ACHN (cell line): ENCODE measurements at places on chromosomes 13 and 19.

GRCh38 chr19:54412877-54413276, 2.4 kb upstream of the TTYH1 start:
- DNase-seq: no peak

DNA sequence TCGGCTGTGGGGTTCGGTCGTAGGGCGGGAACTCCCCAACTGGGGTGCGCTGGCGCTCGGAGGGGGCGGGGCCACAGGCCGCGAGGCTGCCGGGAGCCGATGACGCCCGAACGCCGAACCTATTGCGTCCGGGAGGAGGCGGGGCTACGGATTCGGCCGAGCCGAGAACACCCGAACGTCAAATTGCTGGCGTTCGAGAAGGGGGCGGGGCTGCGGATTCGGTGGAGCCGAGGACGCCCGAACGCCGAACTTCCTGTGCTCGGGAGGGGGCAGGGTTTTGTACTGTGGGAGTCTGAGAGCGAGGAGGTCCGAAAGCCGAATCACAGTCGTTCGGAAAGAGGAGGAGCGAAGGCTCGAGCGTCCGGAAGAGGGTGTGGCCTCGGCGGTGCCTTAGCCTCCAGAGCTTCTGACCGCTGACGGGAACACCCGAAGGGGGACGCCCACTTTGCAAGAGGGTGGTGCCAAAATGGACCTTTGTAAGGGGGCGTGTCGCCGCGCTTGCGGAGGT, 551 bp upstream of the TSEN34 start:
- DNase-seq: peak; percentile 96

DNA sequence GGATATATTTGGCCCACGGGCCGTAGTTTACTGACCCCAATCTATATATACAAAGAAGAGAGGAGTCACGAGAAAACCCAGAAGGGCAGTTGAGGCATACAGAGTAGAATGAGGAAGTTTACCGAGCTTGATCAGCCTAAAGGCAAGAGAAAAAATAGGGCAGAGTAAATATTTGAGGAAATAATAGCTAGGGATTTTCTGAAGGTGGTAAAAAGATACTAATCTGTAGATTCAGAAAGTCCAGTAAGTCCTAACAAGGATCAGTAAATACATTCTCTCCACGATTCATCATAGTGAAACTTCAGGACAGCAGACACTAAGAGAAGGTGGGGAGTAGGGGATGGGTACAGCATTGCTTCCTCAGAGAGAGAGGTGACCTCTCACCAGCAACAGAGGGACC, 248.1 kb downstream of the ATP8A2 start:
- DNase-seq: no peak

GRCh38 chr13:50760751-50761150, 82.7 kb downstream of the DLEU7 start:
- no peak for DNase-seq

- DNase-seq: peak; percentile 69
Observed at GRCh38 chr13:83752141-83752540, 130.1 kb downstream of the SLITRK1 start.

DNA sequence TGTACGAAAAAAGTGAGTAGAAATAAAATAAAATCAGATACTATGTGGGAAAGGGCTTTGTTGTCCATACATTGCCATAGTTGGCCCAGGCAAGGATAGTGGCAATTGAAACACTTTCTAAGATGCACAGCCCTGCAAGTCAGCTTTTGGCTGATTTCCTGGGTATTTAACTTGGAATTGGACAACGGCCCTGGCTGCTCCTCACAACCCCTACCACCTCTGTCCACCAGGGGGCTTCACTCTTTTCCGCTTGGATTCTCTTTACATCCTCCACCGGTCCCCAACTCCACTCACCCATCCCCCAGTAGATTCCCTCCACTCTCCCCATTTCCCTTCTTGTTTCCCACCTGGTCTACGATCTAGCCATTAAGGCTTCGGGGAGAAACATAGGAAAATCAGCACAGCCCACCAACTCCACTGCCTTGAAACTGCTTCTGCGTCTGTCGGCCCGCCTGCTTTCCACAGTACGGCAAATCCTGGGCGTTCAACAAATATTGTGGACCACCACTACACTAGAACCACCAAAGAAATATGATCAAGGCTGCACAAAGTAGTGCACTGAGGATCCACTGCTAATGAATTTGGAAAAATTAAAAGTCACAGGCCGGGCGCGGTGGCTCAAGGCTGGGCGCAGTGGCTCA, 48.6 kb upstream of the GTF3A start:
- DNase-seq: peak; percentile 64

DNA sequence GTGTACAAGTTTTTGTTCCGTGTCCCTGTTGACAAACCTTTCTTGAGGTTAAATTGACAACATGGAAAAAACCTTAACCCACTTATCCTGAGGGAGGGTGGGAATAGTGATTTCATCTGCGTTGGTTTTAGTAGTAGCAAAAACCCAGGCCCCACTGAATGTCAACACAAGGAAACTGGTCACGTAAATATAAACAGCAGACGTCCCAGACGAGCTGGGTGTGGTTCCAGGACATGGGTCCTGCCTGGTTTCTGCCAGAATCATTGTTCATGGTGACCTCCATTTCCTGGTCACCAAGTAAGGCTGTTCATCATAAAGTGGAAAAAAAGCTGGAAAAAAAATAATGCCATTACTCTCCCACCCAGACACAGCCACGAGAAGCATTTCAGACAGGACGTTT, 16.9 kb upstream of the F2RL3 start:
- no peak for DNase-seq

GRCh38 chr13:98523455-98524102, 53.3 kb downstream of the STK24 start:
- DNase-seq: no peak

DNA sequence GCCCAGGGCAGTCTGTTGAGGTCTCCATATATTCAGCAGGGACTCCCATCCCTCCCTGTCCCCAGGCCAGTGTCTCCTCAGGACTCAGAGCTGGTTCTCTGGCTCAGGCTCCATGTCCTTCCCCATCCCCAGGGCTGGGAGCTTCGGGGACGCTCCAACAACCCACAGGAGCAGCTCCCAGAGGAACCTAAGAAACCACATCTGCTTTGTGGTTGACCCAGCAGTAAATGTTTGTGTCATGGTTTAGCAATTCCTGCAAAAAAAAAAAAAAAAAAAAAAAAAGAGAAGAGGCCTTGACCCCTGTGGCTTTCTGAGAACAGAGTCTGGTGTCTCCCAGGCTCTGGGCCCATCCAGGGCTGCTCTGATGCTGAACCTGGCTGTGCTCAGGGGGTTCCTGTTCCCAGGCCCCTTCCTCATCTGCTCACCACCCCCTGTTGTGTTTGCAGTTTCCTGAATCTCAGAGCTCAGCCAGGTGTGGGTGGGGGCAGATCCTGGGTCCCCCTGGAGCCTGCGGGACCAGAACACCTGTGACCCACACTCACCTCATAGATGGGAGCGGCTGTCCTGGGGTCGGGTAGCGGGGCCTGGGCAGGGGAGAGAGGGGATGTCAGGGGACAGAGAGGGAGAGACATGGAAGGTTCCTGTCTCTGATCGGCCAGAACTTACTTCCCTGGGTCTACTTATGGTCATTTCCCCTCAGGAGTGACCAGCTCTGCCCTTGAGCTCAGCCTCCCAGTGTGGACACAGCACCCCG, 25.2 kb upstream of the CEACAM1 start:
- peak; percentile 65 for DNase-seq

DNA sequence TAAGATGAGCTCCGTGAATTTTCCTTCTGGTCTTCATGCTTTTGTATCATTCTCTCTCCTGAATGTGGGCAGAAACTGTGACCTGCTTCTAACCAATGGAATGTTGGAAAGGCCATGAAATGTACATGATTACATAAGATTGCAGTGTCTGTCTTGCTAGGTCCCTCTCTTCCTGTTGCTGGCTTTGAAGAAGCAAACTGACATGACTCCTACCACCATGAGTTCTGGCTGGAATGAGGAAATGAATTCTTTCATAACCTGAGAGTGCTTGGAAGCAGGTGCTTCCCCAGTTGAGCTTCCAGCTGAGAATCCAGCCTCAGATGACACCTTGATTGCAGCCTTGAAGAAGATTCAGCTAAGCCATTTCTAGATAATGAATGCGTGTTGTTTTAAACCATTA, 275.0 kb upstream of the MIR17HG start:
- DNase-seq: no peak

- DNase-seq: peak; percentile 54
Observed at GRCh38 chr19:43809762-43810696, 7.8 kb upstream of the LYPD5 start.

GRCh38 chr13:110907951-110908898, 6.6 kb downstream of the ANKRD10 start:
- no peak for DNase-seq

DNA sequence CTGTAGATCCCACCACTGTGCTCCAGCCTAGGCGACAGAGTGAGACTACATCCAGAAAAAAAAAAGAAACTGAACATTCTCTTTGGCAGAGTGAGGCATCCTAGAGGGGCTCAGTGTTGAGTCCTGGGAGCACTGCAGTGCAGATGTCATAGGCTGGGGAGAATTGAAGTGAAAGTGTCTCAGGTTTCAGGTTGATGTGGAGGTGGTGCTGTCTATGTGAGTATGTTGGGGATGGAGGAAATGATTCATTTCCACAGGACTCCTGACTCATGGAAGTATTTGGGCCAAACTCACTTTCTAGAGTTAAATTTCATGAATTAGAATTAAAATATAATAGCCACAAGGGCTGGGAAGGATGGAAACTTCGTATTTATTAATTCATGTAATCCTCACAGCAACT, 134.4 kb upstream of the TSC22D1 start:
- peak; percentile 70 for DNase-seq

GRCh38 chr19:48292798-48293197, 22.9 kb downstream of the ZNF114 start:
- peak; percentile 29 for DNase-seq

DNA sequence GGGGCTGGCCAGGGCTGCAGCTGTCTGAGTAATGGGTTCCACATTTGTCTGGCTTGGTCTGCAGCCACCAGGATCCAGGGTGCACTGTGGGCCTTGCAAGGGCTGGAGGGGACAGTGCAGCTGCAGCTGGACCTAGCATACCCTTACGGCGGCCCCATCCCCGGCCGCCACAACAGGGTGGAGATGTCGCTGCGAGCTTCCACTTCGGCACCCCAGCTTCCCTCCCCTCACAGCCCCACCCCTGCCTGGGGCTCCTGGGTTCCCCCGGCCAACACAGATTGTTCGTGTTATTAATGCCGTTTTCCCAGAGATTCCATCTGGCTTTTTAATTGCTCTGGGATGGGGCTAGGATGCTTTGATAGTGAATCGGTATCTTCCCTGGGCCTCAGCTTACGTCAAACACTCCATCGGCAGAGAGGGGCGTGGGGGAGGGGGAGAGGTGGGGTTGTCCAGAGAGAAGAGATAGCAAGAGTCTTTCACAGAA, 5.8 kb downstream of the CEBPA start:
- DNase-seq: no peak
